ENCODE measurements at places on chromosomes 2 and 18.

- no peak for DNase-seq
Observed at GRCh38 chr2:226362980-226363379, 436.6 kb downstream of the IRS1 start.

DNA sequence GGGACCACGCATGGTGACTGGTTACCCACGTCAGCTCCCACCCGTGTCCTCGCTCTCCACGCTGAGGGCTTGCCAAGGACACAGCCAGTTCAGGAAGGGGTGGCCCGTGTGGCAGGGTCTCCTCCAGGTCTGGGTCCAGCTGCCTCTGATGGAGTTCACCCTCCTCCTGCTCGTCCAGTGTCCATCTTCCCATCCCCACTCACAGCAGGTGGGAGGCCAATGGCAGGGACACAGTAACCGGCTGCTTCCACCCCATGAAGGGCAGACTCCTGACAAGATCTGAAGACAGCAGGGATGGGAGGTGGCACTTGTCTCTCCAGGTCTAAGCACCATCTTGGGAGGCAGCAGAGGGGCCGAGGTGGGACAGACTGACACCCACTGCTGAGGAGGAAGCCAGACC lies 106.4 kb downstream of the NDUFA10 start:
- no peak for DNase-seq

GRCh38 chr2:12493031-12493513 lies 223.7 kb upstream of the TRIB2 start:
- no peak for DNase-seq

DNA sequence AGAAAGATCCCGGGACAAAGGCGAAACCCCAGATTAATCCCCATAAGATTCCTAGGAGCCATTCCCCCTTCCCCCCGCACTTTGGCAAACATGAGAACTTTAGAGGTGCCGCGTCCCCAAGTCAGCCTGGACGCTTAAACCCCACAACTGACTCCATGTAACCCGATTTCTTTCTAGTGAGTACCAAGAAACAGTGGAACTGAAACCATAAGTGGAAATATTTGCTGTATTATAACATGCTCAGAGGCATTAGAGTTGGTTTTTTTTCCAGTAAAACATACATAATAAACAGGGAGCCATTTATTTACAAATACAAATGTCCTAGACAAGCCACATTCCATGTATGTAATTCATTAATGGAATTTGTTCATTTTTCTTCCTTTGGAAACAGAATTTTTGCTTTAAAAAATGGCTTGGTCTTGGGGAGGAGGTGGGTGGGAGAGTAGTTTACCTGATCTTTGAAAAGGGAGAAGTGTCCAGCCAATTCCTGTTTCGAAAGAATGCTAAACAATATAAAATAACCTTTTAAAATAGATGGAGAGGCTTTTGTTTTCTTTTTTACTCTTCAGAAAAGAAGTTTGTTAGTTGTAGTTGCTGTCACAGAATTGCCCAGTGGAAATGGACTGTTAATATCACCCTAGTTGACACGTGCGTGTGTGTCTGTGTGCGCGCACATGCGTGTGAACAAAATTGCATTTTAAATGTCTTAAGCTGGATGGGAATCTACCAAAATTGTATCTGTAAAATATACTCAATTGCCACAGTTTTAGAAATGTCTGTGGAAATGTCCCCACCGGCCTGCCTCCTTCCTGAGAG lies 10.6 kb downstream of the POU3F3 start:
- DNase-seq: no peak

DNA sequence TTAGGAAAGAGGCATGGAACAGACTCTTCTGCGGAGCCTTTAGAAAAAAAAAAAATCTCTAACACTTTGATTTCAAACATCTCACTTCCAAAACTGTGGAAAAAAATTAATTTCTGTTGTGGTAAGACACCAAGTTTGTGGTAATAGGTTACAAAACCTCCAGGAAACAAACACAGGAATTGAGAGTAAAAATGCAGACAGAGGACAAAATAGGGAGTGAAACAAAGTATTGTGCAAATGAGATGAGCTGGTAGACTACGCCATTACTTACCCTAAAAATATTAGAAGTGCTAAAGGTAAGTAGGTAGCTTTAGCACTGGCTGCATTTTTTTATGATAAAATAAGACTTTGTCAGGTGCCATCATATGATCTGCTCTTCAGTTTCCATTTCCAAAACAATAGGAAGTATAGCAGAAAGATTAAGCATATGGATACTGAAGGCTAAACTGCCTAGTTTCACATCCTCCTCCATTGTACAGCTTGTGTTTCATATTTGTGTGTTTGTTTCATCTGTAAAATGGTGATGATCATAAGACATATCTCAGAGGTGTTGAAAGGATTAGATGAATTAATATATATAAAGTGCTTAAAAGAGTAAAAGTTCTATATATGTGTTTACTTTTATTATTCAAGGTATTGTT lies 309.2 kb downstream of the NR4A2 start:
- no peak for DNase-seq

- no peak for DNase-seq
Observed at GRCh38 chr2:9152975-9153642, 53.5 kb upstream of the ASAP2 start.

DNA sequence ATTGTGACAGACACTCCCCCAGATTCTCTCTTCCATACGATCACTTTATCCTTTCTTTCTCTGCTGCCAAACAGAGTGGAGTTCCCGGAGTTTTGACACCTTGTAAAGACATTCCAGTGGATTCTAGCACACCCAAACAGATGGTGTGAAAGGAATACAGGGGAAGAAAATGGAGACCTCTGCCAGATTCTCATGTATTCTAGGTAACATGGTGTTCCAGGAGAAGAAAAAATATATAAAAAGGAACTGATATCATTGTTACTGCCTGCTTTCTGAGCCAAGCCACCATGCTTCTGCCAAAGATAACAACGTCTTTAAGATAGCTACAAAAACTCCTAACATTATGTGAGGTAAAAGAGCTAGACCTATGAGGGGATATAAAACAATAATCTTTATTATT lies 136.5 kb downstream of the TXNL1 start:
- DNase-seq: peak; percentile 62

GRCh38 chr18:55587418-55588110 lies 428 bp downstream of the TCF4 start:
- peak; percentile 38 for DNase-seq

DNA sequence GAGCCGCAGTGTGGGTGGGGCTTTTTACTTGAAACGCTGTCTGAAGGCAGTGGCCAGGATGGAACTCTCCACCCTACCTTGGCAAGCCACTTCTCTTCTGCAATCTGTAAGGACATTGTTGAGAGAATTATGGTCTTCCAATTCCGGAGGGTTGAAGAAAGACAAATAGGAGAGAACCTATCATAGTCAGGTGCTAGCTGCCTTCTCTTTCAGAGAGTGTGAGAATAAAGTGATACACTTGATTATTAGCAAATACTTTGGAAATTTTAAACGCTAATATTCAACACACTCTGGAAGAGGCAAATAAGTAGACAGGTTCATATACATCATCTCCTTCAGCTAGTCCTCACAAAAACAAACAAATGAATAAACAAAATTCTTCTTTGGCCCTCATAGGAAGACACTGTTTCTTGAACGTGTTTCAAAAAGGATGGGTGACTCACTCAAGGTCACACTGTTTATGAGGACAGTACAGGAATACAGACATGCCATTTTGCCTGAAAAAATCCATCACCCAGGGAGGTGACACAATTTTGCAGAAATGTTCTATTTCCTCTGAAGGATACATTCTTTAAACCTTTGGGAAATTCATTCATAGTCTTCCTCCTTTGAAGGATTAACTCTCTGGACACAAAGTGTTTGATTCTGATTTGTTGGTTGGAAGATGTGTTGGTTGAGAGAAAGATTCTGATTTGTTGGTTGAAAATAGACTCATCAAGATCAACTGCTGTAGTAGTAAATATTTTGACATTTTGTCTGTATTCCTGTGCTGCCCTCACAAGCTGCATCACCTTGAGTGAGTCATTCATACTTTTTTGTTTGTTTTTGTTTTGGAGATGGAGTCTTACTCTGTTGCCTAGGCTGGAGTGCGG lies 2.2 kb upstream of the IL1RN start:
- no peak for DNase-seq

DNA sequence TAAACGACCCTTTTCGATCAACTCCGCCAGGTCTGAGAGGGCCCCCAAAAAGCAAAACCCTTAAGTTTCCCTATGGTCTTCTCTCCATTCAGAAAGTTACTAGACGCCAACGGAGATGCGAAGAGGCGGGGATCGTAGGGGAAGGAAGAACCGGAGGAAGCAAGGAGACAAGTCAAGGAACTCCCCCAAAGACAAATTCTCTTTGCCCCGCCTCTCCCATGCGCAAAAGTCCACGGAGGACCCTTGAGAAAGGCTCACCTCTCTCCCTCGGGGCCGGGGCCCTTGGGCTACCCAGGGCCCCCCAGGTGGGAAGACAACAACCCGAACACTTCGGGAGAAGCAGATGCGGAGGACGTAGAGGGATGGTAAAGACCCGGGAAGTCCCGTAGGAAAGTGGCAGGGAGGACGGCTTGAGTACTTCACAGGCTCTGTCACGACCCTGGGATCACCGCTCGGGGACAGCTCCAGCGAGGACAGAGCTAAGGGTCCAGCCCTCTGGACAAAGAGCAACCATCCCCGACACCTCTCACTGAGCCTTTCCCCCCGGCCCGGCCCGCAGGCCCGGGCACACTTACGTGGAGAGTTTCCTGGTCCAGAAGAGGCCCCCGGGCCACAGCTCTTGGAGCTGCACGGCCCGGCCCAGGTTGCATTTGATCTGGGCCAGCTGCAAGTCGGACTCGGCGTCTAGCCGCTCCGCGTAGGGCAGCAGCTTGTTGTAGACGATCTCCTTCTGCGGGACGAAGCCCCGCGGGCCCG lies 647 bp downstream of the PSME4 start:
- DNase-seq: peak; percentile 55

GRCh38 chr18:36829362-36830157 lies 633 bp downstream of the KIAA1328 start:
- no peak for DNase-seq

GRCh38 chr18:68841301-68841700 lies 43.4 kb downstream of the CCDC102B start:
- DNase-seq: no peak

DNA sequence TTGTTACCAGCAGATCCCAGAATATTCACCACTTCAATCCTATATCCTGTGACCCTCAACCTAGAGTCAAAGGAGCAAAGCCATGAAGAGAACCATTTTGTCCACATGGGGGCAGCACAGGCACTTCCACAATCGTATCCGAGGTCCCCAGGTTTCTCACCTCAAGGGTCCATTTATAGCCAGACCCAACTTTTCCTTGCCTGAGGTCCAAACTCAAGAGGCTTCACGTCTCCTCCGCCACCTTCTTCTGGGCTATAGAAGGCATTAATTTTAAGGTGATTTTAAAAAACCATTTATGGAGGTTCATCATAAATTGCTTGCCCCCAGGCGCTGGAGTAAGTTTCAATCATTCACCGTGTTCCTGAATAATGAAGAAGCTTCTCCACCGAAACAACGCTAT lies 111.6 kb upstream of the NABP1 start:
- DNase-seq: peak; percentile 10

DNA sequence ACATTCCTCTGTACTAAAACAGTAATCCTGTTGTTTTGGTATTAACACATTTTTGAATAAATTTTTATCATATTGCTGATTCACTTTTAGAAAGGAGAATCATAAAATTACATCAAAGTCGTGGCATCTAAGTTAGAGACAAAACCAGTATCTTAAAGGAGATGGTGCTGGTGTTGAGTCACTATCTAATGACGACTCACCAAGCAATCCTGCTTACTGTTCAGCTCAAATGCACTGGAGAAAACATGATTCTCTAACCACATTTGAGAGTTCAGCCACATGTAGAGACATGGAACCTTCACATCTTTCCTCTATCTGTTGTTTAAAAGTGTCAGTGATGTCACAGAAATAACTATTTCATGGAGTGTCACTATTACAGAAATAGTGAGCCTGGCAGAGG lies 473.8 kb downstream of the TGIF1 start:
- no peak for DNase-seq

- no peak for DNase-seq
Observed at GRCh38 chr2:6618201-6618600, 247.5 kb downstream of the CMPK2 start.

- DNase-seq: no peak
Observed at GRCh38 chr18:37289423-37289822, 276.2 kb downstream of the CELF4 start.

DNA sequence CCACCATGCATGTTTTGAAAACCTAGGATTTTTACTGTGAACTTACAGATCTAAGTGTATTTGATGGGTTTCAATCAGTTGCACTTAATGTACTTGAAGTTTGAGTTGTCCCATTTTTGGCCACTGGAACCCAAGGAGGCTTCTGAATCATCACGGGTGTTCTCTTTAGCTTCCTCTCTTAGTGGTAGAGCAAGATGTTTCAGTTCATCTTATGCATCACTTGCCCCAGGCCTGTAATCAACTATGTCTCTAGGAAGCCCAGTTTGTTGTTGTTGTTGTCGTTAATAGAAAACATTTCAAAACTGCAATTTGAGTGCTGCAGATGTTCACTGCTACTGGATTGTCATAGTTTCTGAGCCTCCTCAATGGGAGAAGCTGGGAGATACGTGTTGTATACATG lies 97.0 kb downstream of the FHOD3 start:
- no peak for DNase-seq

GRCh38 chr2:109057686-109058085 lies 68.7 kb upstream of the EDAR start:
- no peak for DNase-seq

GRCh38 chr2:127425540-127426490 lies 7.6 kb downstream of the PROC start:
- no peak for DNase-seq

DNA sequence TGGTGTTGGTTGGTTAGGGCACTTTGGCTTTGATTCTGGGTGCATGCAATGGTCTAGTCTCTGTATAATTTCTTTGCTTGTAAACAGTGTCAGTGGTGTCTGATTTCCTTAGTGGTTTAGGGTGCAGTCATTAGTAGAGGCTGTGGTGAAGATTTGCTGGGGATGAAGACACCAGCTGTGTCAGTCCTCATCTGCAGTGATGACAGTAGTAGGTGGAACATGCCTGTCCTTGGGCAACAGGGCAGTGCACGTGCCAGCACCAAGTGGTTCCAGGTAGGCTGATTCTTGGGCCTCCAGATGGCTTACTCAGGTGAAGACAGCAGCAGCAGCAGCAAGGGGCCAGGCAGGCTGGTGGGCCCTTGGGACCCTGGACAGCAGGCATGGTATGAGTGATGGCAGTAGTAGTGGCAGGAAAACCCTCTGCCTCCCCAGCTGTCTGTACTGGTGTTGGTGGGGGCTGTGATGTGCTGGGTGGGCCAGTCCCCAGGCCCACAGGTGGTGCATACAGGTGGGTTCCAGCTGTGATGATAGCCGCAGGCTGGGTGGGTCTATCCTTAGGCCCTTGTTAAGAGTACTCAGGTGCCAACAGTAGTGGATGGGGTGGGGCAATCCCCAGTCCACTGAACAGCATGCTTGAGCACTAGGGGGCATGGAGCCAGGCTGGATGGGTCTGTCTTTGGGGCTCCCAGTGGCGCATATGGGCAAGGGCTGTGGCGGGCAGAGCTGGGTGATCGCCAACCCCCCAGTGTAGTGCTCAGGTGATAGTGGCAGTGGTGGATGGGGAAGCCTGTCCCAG lies 140.7 kb upstream of the THUMPD2 start:
- DNase-seq: no peak
